ENCODE measurements at places on chromosomes 1 and 21.

DNA sequence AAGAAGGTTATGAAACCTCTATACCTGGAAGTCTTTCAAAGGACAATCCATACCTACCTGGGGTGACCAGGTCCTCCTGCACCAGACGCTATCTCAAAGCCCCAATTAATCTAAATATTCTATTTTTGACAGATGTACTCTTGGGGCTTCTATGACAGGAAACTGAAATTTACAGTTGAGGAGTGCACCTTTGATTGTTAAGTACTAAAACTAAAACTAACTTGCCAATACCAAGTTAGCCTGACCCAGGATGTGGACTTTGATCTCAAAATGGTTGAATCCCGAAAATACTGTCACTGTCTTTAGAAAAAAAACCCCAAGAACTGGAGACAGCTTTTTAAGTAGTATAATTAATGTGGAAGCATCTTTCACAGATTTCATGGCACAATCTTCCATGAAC, 162.4 kb downstream of the TTLL7 start:
- DNase-seq = no peak

DNA sequence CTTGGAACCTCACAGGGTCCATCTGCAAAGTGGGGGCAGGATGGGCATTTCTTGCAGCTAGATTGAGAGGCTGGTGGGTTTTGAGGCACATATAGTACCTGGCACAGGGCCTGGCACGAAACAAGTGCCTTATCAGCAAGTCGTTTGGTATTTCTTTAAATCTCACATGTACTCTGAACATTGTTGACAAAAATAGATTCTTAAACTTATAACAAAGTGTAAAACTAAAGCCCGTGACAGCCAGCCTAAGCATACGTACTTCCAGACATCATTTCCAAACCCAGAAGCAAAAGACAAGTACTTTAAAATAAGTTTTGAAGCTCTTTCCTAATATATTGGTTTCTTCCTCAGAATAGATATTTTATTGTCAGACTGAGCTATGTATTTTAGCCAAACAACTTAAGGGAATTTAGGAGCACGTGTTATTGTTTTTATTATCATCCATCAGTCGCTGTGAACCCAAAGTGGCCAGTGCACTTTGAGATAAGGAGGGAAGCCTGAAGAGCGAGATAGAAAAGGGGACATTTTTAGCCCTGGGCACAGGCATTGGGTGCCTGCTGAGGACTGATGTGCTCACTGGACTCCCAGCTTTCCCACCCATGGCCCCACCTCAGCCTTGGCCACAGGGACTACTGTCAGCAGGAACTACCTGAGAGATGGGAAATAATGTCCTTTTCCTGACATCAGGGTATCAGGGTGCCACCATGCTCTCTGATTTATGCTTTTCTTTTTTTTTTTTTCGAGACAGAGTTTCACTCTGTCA, 3.0 kb downstream of the FBLIM1 start:
- no peak for DNase-seq

DNA sequence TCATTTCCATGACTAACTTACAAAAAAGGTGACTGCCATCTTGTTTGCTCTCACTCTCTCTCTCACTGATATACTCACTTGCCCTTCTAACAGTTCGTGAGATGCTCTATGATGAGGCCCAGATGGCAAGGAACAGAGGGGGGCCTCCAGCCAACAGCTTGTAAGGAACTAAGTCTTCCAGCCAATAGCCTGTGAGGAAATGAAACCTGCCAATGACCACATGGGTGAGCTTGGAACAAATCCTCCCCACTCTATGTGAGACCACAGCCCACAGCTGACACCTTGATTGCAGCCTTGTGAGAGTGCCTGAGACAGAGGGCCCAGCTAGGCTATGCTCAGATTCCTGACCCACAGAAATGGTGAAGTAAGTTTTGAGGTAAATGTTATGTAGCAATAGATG, 153.7 kb downstream of the HHIPL2 start:
- no peak for DNase-seq

DNA sequence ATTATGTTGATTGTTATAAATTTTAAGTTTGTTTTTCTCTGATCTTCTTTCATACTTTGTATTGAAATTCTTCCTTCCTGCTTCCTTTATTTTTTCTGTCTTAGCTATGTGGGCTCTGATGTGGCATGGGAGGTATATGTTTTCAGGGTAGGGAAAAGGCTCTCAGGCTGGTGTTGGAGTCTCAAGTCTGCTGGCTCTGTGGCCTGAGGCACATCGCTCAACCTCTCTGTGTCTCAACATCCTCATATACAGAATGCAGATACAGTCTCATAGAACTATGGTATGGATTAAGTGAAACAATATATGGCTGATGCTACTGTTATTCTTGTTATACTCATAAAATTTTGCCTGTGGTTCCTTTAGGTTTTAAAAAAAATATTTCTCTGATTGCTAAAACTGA, 105.9 kb downstream of the KCNN3 start:
- DNase-seq = no peak

GRCh38 chr1:185309566-185309965, 7.5 kb downstream of the IVNS1ABP start:
- no peak for DNase-seq

DNA sequence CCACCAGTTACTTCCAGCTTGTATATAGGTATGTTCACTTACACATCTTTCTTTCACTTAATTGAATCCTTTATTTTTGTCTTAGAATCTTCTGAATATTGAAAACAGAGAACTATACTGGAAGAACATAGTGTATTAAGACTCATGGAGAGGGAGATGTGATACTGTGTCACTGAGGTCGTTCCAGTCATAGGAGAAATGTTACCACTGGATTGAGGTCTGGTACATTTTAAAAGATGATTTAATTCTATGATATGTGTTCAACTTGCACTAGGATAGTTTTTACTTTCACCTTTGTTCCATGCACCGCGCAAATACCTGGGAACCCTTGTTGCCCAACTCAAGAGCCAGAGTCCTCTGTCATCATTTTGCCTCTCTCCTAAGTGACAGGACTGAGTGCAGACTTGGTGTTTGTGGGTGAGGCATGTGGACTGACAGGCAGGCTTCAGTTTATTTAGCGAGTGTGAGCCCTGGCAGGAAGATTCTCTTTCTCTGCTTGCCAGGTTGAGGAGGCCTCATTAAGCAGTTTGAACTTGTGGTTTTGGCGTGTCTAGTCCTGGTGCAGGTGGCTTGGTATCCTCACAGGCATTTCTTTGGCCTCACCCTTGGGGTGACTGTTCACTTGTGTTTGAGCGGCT, 63.7 kb downstream of the DYRK1A start:
- DNase-seq = no peak

DNA sequence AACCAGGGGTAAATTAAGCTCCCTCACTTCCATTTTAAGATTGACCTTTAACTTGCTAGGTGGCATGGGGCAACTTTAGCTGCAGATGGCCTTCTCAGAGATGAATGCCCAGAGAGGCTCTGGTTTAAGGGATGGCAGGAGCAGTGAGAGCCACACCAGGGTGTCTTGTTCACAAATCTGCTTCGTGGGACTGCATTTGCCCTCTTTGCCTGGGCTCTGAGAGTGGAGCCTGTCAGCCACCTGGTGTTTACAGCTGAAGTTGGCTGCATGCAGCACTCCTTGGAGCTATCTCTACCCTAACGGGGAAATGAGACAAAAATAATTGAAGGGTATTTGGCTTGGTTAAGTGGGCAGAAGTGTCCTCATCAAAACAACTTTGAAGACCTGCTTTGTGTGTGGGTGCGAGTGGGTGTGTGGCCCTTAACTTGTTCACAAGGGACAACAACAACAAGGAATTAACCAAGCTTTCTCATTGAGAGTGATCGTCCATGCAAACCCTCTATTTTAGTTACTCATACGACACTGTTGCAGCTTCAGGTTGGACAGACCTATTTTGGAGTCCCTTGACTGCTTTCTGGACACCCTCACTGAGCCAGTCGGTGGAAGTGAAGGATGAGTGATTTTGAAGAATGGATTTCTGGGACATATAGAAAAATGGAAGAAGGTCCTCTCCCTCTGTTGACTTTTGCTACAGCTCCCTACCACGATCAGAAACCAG, 29.8 kb downstream of the PGM1 start:
- DNase-seq = no peak
